A673 (cell line): ENCODE measurements at places on chromosomes 1 and 21. TPM values are rescaled to one million over a fixed set of nuclear protein-coding genes. Genes with fewer than 3 reads are reported as not detected.

Gene VHLL
- total RNA-seq, result not detected in 2 replicates

Gene GPR157
- 0.34 and 0.87 TPM in 2 replicates for total RNA-seq

DNA sequence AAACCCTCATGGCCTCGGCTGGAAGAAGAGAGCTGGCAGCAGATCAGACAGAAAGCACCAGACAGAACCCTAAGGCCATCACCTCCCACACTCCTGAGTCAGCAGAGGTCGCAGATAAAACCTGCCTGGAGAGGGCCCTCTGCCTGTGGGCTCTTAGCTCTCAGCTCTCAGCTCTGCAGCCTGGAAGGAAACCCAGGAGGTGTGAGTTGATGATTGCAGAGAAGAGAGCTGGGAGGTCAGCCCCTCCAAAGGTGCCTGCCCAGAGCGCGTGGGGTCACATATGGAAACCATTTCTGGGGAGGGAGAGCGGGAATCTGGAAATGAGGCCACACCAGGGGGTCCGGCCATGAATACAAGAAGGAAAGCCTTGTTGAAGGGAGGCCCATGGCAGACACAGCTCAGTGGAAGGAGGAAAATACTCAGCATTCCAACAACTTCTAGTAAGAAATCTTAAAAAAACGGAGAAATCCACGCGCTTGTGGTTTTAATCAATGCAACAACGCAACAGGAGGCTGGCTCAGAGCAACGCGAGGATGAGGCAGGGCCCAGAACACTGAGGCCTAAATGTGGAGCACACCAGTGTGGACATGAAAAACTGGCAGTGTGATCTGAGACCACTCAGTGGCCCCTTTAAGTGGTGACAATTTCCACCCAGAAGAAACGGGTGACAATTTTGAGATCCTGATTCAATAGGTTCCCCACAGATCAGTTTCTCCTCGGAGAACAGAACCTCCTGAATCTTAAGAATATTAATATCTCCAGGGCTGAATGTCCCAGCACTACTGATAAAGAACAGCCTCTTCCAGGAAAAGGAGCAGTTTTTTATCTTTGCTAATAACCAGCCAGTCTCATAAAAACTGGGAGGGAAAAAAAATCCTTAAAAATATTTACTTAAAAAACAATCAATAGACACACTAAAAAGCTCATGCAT is 45.7 kb downstream of the PSMG1 start:
- DNase-seq, result no peak

DNA sequence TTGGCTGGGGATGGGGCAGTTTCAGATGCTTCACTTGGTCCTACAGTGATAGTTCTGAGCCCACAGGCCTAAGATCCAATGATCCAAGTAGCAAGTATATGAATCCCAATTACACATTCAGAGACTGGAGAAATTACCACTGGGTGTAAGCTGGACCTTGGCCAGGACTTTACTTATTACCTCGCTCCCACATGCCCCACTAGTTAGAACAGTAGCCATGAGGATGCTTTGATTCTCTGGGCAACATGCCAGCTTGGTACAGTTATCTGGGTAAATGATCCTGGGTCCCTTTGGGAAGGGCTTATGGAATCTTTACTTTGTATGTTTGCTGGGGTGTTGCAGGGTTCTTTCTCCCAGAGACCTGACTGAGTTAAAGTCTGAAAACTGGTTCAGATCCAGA is 5.0 kb upstream of the FCAMR start:
- DNase-seq, result no peak

GRCh38 chr1:115706587-115707425 is 61.7 kb downstream of the CASQ2 start:
- DNase-seq, result peak; percentile 84

- DNase-seq, result no peak
Measured at GRCh38 chr1:17191990-17192242, 13.0 kb upstream of the PADI1 start.

GRCh38 chr1:21652101-21652936 is 16.8 kb downstream of the RAP1GAP start:
- no peak for DNase-seq
